B cell (primary cell): ENCODE measurements at places on chromosomes 11 and 22. TPM values are rescaled to one million over a fixed set of nuclear protein-coding genes. Genes with fewer than 3 reads are reported as not detected.

GRCh38 chr11:10716543-10717259 lies 23.1 kb upstream of the IRAG1 start:
- no peak for DNase-seq

DNA sequence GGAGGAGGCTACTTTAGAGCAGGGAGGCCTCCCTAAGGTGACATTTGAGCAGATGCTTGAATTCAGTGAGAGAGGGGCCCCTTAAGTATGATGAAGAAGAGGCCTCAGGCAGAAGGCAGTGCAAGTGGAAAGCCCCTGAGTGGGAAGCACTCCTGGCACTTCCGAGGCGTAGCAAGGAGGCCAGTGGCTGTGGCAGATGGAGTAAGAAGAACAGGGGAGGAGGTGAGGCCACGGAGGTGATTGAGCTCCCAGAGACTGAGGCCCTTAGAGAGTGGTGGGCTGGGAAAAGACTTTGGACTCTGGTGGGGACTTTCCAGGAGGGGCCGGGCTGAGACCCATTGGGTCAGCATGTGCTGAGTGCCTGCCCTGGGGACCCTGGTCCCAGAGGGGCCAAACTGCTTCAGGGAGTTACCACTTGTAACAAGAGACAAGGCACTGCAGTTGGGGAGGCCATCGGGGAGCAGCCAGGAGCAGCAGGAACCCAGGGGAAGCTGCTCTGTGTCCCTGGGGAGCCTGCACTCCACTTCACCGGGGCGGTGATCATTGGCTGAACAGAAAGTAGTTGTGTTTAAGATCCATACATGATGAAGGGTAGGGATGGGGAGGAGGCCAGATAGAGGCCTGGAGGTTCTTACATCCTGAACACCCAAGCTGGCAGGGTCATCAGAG lies 2.5 kb upstream of the CENPM start:
- peak; percentile 64 for DNase-seq

DNA sequence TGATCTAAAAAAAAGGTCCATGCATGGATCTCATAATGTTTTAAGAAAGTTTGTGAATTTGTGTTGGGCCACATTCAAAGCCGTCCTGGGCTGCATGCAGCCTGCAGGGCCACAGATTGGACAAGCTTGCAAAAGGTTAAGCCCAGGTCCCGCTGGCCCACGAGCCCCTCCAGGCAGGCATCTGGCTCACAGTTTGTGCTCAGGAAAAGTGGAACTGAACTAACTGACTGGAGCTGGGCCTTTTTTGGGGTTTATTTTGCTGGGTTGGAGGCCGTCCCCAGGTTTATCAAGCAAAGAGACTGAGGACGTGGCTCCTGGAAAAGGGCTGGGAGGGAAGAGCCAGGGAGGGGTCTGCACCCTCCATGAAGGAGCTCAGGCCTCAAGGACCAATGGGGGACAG lies 32.1 kb upstream of the BAIAP2L2 start:
- DNase-seq = no peak

ANKK1 gene
- total RNA-seq = 0.89 and 1.1 TPM in 2 replicates
